ENCODE measurements at places on chromosomes 16 and 17.

DNA sequence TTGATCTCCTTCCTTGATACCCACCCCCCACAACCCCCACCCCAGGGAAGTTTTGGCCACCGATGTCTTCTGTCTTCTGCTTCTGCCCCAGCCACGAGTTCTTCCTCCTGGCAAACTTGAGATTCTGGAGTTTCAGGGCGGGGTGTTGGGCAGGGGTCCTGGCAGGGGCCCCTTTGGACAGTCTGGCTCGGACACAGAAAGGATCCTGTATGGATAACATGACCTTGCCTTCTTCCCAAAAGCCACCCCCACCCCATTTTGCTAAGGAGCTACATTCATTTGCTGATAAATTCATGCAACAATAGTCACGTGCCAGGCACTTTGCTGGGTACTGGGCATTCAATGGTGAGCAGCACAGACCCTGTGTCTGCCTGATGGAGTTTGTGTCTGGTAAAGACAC, 5.9 kb upstream of the COL1A1 start:
- DNase-seq = no peak

DNA sequence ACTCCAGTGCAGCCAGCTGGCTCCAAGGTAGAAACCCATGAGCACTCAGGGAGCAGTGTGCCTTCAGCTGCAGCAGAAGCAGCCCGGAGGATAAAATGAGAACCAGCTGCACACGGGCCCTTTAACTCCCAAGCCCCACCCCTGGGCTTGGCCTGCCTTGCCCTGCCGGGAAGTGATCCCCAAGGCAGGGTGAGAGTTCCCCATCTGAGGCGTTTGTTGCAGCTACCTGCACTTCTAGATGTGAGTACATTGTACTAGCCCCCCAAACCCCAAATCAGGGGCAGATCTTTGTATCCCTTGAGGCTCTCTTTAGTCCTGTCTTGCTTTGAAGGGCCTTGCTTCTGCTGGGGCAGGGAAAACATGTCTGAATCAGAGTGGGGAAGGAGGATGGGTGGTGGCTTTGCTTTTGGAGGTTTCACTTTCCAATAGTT, at the start of gene MVP:
TSS of gene MVP (plus strand) at position 192 of the 431 bp plus-strand sequence. CDS start 10,088 bp downstream, outside the sequence.
- DNase-seq = no peak

DNA sequence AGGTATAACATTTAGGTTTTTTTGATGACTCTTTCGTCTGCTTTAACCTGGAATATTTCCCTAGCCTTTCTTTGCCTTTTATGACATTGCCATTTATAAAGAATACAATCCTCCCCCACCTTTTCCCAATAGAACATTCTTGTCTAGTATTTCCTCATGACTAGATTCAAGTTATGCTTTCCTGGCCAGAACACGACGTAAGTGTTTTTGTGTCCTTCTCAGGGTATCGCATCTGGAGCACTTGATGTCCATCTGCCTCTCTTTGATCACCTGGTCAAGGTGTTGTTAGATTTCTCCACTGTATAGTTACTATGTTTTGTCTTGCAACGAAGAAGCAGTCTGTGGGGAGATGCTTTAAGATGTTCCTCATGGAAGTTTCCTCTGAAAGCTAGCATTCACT, 87.4 kb downstream of the MSI2 start:
- DNase-seq = no peak

- DNase-seq = no peak
These were observed 89.9 kb downstream of the IRF8 start for GRCh38 chr16:85988723-85989313.

- DNase-seq = no peak
These were observed 115.5 kb upstream of the NLRP1 start for GRCh38 chr17:5699814-5700213.

DNA sequence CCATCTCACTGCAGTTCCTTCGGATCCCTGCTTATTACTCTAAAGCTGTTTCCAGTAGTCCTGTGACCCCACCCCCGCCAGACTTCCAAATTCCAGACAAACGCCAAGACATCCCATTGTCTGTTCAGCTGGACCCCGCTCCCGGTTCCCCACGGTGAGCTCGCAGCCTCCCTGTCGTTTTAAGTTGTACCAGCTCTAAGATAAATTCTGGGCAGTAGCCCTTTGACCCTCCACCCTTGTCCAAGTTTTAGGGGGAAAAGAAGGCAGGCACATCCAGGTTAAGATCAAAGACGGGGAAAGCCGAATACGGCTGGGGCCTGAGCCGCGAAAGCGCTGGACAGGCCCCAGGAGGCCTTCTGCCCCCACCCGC, 589 bp downstream of the ARL6IP1 start:
- no peak for DNase-seq

DNA sequence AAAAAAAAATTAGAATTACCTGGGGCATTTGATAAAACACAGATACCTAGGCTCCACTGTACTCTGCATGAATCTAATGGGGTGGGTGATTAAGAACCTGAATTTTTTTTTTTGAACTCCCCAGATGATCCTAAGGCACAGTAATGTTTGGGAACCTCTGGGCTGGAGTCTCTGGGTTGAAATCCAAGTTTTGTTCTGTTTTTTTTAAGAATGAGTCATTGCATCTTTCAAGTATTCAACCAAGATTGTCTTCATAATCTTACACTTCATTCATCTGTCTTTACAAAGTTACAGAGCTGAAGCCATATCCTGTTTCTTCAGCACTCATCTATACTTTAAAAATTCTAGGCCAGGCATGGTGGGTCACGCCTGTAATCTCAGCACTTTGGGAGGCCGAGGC, 52.6 kb downstream of the PIGL start:
- no peak for DNase-seq

DNA sequence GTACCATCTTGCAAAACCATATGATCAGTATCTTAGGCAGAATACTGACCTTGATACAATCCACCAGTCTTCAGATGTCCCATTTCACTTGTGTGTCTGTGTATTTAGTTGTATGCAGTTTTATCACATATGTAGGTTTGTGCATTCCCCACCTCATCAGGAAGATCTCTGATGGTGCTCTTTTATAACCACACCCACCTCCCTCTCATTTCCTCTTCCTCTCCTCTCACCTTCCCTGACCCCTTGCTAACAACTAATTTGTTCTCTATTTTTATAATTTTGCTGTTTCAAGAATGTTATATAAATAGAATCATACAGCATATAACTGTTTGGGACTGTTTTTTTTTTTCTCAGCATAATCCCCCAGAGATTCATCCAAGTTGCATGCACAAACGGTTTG, 52.0 kb upstream of the ACSM2B start:
- no peak for DNase-seq

GRCh38 chr16:72727565-72727964, 320.4 kb downstream of the ZFHX3 start:
- DNase-seq = no peak

GRCh38 chr17:9672266-9672665, 26.9 kb downstream of the USP43 start:
- DNase-seq = no peak

- DNase-seq = no peak
These were observed 4.8 kb upstream of the PPP1R9B start for GRCh38 chr17:50155115-50155819.

- no peak for DNase-seq
These were observed 7.0 kb downstream of the CASKIN1 start for GRCh38 chr16:2189252-2189893.

GRCh38 chr17:7916808-7917207, 719 bp upstream of the RNF227 start:
- no peak for DNase-seq

GRCh38 chr16:471353-472198, 46.1 kb downstream of the RAB11FIP3 start:
- no peak for DNase-seq

- no peak for DNase-seq
These were observed 167.0 kb downstream of the COPRS start for GRCh38 chr17:31692027-31692426.

GRCh38 chr16:641326-642188, at the start of gene MCRIP2:
Gene MCRIP2 (plus strand): TSS chr16:641828. CDS start chr16:641992, 164 bp downstream.
- DNase-seq = peak; percentile 41

- DNase-seq = no peak
These were observed 205.9 kb downstream of the HS3ST3A1 start for GRCh38 chr17:13395862-13396261.

GRCh38 chr16:60731329-60732050, 1304.7 kb downstream of the CDH8 start:
- DNase-seq = no peak

- no peak for DNase-seq
These were observed 2.9 kb upstream of the P2RX1 start for GRCh38 chr17:3919123-3919624.

GRCh38 chr16:31010585-31011325, at the start of gene STX1B:
Gene STX1B (minus strand): TSS chr16:31010638. CDS start chr16:31010396, 242 bp downstream.
- DNase-seq = no peak

GRCh38 chr17:66632731-66633130, 202.2 kb upstream of the CACNG5 start:
- DNase-seq = no peak
